ENCODE measurements at places on chromosomes 7 and 10.

DNA sequence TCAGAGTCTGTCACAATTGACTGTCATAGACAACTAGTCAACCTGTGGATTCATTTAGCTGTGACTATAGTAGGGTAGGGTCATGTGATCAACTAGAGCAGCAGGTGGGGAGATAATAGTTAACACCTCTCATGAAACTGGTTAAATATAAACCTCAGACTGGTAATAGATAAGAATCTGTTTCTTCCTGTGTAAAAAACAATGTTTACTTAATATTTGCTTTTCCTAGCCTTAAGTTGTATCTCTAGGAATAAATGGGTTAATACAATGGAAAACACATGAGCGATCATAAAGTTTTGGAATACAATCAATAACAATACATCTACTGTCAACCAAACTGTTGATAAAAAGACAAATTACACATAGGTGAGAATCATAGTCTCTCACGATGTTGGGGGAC, 43.4 kb upstream of the ITGB8 start:
- no peak for DNase-seq

DNA sequence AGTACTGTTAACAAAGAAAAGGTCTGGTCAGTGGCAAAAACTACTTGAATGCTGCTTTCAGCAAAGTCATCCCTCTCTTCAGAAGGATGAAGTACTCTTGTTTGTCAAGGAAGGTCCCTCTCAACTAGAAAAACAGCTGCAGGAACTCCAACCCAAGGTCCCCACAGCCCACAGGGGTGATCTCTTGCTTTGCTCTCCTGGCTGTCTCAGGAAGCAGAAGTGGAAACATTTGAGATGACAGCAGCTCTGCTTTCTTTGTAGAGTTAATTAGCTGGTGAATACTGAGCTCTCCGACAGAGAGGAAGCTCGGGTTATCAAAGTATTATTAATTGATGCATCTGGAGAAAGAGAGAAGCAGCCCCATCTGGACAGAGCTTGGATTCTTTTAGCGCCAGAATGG, 25.4 kb upstream of the LRGUK start:
- no peak for DNase-seq

DNA sequence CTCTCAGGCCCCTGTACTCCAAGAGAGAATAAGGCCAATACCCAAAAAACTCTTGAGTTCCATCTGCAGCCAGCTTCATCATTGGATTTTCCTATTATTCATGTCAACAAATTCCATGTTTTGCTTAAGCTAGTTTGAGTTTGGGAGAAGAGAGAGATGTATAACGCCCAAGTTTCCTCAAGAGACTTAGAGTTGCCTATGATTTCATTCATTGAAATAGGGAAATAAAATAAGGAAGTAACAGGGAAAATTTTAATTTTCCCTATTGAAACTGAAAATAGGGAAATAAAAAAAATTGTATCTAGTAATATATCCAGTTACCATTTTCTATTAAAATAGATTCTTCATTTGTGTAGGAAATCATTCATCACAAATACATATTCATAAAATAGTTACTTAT, 66.5 kb upstream of the SVIL start:
- DNase-seq: no peak

DNA sequence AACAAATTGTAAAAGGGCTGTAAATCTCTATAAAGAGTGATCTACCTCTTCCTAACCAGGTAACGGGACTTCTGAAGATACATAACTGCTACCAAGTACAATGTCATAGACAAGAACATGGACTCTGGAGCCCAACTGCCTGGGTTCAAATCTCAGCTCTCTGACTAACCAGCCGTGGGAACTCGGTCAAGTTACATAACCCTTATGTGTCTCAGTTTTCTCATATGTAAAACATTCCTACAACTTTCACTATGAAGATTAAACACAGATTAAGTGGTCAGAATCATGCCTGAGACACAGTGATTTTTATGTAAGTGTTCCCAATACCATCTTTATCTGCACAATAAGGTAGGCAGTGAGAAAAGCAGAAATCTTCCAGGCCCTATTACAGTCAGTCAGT, 52.6 kb downstream of the ITGB1 start:
- no peak for DNase-seq

DNA sequence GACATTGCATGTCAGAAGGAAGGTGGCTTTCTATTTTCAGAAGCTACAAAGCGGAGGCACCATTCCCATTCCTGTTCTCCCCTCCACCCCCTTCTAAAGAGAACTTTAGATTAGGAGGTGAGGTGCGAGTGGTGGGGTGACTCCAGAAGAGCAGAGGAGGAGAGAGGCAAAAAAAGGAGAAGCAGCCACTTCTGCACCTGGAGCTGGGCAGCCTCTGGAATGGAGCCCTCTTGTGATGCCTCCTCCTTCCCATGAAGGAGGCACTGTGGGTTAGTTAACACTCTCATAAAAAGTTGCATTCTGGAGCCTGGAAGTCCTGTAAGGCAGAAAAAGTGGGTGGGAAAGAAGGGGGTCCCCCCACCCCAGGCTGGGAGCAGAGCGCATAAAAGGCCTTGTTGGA, 4.8 kb downstream of the PTF1A start:
- DNase-seq: no peak

DNA sequence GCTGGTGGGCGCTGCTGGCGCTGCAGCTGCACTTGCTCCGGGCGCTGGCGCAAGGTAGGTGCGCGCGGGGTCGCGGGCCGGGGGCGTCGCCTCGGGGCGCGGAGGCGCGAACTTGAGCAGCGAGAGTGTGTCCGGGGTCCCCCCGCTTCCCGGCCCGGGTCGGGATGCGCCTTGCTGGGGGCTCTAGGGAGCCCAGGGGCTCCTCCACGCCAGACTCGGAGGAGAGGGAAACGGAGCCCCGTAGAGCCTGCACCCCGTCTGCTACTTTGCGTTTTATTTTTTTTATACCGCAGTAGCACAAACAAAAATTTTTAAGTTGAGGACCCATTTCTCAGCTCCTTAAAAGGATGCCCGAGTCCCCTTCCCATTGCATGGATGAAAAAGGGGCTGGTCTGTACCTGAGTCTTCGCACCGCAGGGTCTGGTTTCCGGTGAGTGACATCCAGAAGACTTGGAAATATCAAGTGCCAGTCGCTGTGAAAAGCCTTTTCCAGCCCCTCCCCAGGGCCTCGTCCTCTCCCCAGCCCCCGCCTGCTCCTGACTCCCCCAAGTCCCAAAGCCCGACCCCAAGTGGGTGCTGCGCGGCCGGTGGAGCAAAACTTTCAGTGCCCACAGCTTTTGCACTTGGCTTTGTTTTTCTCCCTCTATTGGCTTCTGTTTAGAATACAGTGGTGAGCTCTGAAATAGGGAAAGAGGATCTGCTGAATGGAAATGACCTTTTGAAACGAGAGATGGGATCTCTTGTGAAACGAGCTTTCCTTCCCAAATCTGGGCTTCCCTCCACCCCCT, 973 bp downstream of the SDK1 start:
- DNase-seq: no peak

DNA sequence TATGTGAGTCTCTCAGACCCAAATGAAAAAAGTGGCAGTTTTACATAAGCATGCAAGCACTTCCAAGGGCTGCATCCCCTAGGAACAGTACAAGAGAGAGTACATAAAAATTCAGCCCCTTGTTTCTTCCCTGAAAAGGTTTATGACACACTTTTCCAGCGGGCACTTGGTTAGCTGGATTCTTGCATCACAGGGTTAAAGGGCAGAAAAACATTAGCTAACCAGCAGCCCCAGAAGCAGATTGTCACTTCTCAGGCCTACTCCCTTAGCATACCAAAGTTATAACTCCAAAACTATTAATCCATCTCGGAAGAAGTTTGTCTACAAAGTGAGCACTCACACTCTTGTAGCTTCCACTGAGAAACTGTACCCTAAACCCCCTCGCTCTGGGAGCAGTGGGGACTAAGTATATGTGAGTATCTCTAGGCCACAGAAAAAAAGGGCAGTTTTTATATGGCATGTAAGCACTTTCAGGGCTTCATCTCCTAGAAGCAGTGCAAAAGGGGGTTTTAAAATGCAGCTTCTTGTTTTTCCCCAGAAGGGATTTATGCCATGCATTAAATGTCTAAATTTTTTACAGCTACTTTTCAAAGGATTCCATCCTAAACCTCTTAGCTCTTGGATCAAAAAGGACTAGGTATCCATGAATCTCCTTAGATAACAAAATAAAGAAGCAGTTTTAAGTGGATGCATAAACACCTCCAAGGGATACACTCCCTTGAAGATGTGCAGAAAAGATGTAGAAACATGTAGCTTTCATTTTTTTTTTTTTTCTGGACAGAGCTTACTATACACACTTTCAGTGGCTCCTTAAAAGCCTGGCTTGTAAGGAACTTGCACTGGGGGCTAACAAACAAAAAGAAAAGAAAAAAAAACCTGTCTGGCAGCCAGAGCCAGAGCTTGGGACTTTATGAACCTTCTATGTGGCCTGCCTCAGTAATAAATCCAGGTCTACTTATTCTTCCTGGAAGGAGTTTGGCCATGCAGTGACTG, 956.7 kb downstream of the CCSER2 start:
- no peak for DNase-seq

DNA sequence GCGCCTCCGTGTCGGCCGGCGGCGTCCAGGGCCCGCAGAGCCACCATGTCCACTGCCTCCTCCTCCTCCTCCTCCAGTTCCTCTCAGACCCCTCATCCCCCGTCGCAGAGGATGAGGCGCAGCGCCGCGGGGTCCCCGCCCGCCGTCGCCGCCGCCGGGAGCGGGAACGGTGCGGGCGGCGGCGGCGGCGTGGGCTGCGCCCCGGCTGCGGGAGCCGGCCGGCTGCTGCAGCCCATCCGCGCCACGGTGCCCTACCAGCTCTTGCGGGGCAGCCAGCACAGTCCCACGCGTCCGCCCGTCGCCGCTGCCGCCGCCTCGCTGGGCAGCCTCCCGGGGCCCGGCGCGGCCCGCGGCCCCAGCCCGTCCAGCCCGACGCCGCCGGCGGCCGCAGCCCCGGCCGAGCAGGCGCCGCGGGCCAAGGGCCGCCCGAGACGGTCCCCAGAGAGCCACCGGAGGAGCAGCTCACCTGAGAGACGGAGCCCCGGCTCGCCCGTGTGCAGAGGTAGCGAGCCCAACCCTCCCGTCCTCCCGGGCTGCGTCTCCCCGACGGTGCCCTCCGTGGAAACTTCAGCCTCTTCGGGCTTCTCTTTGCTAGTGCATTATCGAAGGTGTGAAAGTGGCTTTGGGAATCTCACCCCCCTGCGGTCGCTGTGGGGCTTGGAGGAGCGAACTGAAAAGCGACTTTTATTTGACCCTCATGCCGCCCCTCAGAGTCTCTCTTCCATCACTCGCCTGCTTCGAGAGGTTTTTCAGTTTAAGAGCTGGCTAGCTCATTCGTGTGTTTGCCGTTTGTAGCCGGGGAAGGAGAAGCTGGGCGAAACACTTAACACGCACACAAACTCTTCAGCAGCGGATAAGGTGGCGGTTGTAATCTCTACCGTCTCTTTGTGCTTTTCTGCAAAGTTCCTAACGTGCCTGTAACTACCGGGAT, 975 bp downstream of the GLCCI1 start:
- DNase-seq: peak; percentile 39

DNA sequence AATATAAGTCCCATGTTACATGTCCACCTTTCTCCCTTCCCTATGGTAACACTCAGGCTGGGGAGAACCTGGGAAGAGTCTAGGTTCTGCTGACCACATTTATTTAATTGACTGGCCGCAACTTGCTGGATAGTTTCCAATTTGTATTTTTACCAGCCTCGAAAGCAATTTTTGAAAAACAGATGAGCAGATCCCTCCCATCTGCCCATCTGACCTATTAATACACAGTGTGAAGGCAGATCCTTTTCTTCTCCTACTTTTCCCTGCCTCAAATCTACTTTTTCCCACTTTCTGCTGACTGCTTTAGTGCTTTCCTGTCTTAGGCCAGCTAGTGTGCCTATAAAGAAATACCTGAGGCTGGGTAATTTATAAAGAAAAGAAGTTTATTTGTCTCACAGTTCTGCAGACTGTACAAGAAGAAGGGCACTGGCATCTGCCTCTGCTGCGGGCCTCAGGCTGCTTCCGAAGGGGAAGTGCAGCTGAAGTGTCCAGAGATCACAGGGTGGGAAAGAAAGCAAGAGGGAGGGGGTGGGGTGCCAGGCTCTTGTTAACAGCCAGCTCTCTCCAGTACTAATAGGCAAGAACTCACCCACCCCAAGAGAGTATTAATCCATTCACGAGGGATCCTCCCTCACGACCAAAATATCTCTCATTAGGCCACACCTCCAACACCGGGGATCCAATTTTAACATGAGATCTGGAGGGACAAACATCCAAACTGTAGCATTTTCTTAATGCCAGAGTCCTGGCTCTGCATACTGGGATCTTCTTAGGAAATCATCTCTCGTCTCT, 336.0 kb upstream of the IGFBP3 start:
- DNase-seq: no peak

DNA sequence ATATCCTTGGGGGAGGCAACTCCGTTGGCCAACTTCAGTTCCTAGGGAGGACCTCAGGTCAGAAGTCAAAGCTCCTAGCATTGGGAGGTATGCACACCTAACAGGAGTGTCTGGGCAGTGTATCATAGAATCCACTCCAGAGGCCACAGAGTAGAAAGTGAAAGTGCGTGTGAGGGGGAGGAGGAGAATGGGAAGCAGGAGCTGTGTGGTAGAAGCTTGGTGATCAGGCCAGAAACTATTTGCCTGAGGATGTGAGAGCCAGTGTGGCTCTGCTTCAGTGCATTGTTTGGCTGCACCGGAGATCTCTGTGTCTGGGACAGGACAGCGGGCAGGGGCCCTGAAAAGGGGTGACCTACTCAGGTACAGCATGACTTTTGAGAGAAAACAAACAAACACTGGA, 557.4 kb upstream of the VSTM2A start:
- no peak for DNase-seq

- no peak for DNase-seq
Measured at GRCh38 chr7:68009716-68010115, 1013.1 kb downstream of the TYW1 start.

DNA sequence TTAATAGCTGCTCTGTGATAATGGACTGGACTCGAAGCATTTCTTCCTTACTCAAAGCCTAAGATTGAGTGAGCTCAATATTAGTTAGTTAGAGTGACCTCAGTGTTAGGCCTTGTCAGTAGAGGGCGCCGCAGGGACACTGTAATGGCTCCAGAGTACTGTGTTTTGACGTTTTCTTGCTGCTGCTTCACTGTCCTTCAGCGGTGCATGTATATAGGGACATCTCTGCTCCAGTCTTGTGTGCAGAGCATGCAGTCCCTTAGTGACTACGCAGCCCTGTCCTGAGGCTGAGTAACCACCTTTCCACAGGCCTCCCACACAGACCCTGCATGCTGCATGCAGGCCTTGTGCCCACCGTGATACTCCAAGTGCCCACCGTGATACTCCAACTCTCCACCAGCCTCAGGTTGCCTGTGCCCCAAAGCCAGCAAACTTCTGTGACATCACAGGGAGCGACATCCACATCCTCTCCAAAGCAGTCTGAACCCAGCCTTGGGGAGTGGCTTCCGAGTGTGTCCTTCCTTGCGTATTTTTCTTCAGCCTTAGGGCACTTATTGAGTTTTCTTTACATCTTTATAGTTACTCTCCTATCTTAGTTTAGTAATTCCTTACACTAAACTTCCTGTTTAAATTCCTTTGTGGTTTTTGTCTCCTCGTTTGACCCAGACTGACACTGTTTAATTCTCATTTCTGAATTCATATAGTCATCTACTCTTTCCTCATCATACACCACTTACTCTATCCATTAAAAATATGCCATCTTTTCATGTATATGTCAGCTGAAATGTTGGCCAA, 118.2 kb downstream of the JAZF1 start:
- DNase-seq: peak; percentile 32

- no peak for DNase-seq
Measured at GRCh38 chr7:76260171-76260703, 42.2 kb upstream of the HSPB1 start.
